Fibroblast of the aortic adventitia (primary cell): ENCODE measurements at places on chromosomes 5 and 9. TPM values are rescaled to one million over a fixed set of nuclear protein-coding genes. Genes with fewer than 3 reads are reported as not detected.

The BARX1 gene
- 0.09 TPM in 1 of 2 replicates, not detected in the other for total RNA-seq

The TAF1L gene
- not detected in 2 replicates for total RNA-seq

The NIPAL4 gene
- under 0.01 TPM in 1 of 2 replicates, not detected in the other for total RNA-seq

The PLAC8L1 gene
- total RNA-seq = 0.98 TPM in 1 of 2 replicates, not detected in the other

The HTR1A gene
- not detected in 2 replicates for total RNA-seq

The TAS2R1 gene
- total RNA-seq = not detected in 2 replicates

The NDUFS6 gene
- total RNA-seq = 30.9 and 39.0 TPM in 2 replicates

The ENC1 gene
- 9.2 and 21.0 TPM in 2 replicates for total RNA-seq

The PRLR gene
- 0.63 and 1.6 TPM in 2 replicates for total RNA-seq

The LCN1 gene
- total RNA-seq = not detected in 2 replicates

The SMIM33 gene
- not detected in 2 replicates for total RNA-seq

The PKD2L2 gene
- not detected in 2 replicates for total RNA-seq

The CLIC3 gene
- total RNA-seq = 4.3 and 5.2 TPM in 2 replicates

The VLDLR gene
- total RNA-seq = 12.7 and 41.3 TPM in 2 replicates

The TRIM32 gene
- total RNA-seq = 31.5 and 33.5 TPM in 2 replicates

The PHF24 gene
- total RNA-seq = under 0.01 and 0.16 TPM in 2 replicates

The SLC22A4 gene
- 3.4 and 5.7 TPM in 2 replicates for total RNA-seq

The NEUROG1 gene
- total RNA-seq = not detected in 2 replicates

The IRX1 gene
- 7.9 and 8.0 TPM in 2 replicates for total RNA-seq

The DDX4 gene
- not detected in 2 replicates for total RNA-seq

The TMEM215 gene
- not detected in 2 replicates for total RNA-seq
